ENCODE measurements at places on chromosomes 7 and 10.

- DNase-seq = no peak
Observed at GRCh38 chr7:54839575-54840213, 80.7 kb upstream of the SEC61G start.

DNA sequence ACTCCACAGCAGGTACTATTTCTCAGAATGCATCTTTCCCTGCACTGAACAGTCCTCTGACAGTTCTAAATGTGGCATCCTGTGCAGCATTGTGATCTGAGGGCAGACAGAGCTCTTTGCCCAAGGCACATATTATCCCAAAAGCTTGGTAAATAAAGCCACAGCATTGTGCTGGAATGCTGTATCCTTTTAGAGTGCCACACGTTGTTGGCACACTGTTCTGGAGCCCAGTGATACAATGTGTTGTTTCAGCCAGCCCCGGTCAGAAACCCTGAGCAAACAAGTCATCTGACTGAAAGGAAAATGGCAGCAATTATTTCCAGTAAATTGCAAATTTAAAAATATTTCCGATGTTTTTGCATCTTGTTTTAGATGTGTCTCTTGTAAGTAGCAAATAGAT is 45.4 kb downstream of the NAMPT start:
- DNase-seq = no peak

DNA sequence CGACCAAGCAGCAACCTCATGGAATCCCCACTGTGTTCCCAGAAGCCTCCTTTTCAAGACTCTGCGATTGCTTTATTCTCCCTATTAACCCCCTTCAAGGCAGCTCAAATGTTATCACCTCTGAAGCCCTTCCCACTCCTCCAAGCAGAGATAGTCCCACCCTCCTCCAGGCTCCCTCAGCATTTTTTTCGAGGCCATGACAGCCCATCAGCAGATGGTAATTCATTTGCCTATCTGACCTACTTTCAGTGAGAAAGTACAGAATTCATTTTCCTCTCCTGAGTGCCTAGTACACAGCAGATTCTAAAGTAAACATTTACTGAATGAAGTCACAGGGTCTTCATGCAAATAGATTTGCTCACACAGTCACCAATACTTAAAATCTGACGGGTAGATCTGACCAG is 47.8 kb downstream of the HERPUD2 start:
- DNase-seq = no peak

GRCh38 chr10:12719365-12719764 is 282.1 kb downstream of the CCDC3 start:
- no peak for DNase-seq

DNA sequence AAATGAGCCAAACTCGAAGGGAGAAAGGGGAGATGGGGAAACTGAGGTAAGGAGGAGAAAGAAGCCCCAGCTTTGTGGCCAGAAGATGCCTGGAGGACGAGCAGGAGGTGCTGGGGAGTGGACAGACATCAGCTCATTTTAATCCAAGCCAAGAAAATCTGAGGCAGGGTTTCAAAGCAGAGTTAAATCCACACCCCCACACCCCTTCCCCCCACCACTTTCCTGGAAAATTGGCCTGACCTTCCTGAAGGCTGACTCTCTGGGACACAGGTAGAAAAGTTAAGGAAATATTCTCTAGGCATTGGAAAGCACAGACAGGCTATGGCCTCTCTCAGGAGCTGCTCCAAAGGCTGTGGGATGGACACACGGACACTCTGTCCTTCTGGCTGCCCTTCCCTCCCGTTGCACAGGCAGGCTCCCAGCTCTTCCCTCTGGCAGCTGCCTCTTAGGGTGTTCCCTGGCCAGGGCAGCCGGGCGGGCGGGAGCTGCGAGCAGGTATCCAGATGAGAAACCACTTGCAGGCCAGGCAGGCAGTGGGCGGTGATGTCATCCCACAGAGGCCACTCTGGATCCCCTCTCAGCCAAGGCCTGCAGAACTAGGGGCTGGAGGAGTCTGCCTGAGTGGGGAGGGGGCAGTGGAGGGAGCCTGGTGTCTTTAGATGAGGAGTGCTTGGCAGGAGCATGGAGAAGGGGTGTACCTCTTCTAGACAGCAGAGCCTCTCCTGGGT is 171.8 kb downstream of the NEURL1 start:
- DNase-seq = no peak

All from CD4-positive, alpha-beta T cell treated with Interleukin-10 for 1 hour (primary cell).